Ovary (tissue), 10 donors: ENCODE measurements at places on chromosomes 3 and 15. TPM values are rescaled to one million over a fixed set of nuclear protein-coding genes. Genes with fewer than 3 reads are reported as not detected.
A peak's percentile ranks its signal among the peaks of the same experiment; 100 is the strongest.

C3orf52 gene
- 1.0 TPM for polyA plus RNA-seq

RYR3 gene
- polyA plus RNA-seq = 0.79 TPM

PBRM1 gene
- 30.9 TPM for polyA plus RNA-seq

- no peak for DNase-seq
Measured at GRCh38 chr3:42079701-42080452, 11.3 kb upstream of the TRAK1 start.

GRCh38 chr15:65903296-65904073 is 34.2 kb downstream of the RAB11A start:
- DNase-seq = no peak

GRCh38 chr3:126907557-126907956 is 75.4 kb upstream of the PLXNA1 start:
- no peak for DNase-seq

DNA sequence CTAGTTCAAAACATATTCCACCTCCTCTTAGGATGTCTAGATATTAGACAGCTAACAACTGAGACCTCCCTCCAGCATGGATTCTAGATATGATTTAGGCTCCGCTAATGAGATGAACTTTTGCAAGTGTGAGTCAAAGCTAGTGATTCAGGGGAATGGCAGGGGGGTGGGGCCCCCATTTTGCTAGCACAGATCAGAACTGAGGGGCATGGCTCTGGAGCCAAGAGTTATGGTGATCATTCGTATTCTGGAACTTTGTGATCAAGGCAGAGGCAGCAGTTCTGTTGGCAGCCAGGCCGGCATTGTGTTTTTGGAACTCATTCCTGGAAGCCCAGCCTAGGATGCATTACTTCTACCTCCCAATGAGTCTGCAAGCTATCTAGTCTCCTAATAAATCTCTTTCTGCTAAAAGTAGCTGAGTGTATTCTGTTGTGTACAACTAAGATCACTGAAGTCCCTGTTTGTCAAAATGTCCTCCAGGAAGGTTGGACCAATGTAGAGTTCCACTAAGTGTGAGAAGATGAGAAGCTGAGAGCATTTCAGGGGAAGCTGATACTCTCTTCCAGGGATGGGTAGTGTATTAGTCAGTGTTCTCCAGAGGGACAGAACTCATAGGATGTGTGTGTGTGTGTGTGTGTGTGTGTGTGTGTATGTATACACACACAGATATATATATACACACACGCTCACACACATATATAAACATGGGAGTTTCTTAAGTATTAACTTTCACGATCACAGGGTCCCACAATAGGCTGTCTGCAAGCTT is 312.7 kb downstream of the TLE3 start:
- no peak for DNase-seq

DNA sequence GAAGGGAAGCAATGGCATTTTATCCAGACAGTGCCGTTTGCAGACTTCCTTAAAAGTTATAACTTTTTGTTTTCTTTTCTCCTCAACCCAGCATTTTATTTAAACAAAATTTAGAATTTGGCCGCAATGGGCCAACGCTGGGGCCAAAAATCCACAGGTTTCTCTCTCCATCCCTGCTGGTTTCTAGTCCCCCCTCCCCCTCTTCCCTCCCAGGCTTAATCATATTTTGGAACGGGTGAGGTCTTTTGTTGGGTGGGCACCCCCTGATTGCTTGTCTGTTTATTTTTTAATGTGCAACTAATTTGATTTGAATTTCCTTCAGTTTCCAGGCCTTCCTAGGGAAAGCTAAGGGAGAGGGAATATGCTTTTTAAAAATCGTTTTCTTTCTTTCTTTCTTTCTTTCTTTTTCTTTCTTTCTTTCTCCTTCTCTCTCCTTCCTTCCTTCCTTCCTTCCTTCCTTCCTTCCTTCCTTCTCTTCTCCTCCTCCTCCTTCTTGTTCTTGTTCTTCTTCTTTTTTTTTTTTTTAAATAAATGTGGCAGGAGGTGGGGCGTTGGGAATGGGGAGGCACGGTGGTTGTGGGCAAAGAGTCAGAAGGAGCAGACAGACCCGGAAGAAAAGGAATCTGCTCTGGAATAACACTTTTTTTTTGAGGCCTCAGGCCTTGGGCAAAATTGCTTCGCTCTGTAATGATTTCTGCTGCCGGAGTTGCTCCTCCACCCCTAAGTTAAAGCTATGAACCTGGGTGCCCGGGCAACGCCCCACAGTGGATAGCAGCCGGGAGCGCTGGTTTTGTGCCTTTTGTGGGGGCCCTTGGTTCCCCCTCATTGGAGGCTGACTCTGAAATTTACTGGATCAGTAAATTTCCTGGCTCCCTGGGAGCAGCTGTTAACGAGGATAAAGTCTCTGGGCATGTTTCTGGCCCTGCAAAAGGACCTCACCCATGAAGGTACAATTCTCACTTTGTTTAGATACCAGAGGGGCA is 1.9 kb downstream of the FNDC3B start:
- DNase-seq = peak; percentile 60

GRCh38 chr3:45618081-45618509 is 23.5 kb downstream of the LIMD1 start:
- DNase-seq = no peak

DNA sequence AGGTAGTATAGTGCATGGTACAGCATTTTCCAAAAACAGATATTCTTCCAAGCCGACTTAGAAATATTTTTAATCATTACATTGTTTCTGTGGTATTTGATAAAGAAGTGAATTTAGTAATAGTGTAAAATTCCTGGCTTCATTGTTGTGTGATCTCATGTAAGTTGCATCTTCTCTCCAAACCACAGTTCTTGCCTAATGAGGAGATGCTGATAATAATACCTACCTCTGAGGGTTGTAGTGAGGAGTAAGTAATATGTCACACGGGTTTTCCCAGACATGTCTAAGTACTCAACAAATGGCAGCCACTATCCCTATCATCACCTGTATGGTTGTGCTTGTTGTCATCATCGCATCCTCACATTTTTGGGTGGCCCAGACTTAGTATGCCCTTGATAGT is 167.3 kb downstream of the SLCO3A1 start:
- DNase-seq = no peak

DNA sequence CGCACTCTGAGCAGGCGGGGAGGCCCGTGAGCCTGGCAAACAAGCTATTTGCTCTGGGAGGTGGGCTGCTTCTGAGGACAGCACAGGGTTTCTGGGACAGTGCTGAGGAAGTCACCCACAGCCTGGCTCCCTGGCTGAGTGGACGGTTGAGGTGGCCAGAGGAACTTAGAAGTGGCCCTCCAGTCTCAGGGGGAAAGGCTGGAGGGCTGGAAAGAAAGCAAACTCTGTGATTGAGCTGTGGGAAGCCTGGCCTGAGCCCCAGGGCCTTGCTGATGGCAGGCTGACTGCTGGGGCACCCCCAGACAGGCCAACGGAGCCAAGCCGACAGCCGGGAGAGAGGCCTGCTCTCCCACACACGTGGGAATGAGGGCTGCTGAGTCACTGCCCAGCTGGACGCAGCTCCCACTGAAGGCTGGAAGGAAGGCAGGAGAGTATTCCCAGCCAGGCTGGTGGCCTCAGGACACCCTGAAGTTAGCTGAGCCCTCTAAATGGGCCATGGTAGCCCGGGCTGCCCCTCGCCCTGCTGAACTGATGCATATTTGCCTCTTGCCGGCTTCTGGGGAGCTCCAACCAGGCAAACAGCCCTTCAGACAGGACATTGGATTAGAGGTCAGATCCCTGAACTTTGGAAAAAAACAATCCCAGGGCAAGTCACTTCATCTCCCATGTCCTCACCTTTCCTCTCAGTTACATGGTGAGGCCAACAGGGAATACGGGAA is 98.0 kb upstream of the TLE3 start:
- DNase-seq = peak; percentile 86

- DNase-seq = no peak
Measured at GRCh38 chr3:120550546-120550945, 45.6 kb upstream of the NDUFB4 start.
